ENCODE measurements at places on chromosomes 11 and 22. TPM values are rescaled to one million over a fixed set of nuclear protein-coding genes. Genes with fewer than 3 reads are reported as not detected.

Gene TMEM9B
- 50.8 TPM for total RNA-seq

Gene WT1
- total RNA-seq: 10.6 TPM

Gene CBX7
- total RNA-seq: 111 TPM

- no peak for DNase-seq
Observed at GRCh38 chr11:126403022-126403581, 47.6 kb downstream of the ST3GAL4 start.

DNA sequence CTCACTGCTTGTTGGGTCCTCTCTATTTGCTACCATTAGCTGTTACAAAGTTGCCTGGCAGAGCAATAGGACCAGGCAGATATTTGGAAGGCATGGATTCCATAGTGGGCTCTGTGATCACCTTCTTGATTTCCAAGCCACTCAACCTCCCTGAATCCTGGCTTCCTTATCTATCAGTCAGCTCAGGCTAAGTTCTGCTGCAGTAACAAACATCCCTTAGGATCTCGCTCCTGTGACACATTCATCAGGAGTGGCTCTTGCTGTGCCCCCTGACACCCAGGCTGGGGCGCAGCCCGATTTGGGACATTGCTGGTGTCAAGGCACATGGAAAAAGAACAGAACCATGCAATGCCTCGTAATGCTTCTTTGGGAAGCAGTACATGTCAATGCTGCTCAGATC is 503.9 kb downstream of the TBC1D22A start:
- no peak for DNase-seq
